ENCODE measurements at places on chromosomes 2 and 18.

GRCh38 chr2:75035444-75036353, 77.3 kb downstream of the POLE4 start:
- DNase-seq: no peak

GRCh38 chr2:43044093-43044681, 182.2 kb downstream of the ZFP36L2 start:
- DNase-seq: no peak

GRCh38 chr2:8028981-8029380, 652.9 kb upstream of the ID2 start:
- DNase-seq: no peak

DNA sequence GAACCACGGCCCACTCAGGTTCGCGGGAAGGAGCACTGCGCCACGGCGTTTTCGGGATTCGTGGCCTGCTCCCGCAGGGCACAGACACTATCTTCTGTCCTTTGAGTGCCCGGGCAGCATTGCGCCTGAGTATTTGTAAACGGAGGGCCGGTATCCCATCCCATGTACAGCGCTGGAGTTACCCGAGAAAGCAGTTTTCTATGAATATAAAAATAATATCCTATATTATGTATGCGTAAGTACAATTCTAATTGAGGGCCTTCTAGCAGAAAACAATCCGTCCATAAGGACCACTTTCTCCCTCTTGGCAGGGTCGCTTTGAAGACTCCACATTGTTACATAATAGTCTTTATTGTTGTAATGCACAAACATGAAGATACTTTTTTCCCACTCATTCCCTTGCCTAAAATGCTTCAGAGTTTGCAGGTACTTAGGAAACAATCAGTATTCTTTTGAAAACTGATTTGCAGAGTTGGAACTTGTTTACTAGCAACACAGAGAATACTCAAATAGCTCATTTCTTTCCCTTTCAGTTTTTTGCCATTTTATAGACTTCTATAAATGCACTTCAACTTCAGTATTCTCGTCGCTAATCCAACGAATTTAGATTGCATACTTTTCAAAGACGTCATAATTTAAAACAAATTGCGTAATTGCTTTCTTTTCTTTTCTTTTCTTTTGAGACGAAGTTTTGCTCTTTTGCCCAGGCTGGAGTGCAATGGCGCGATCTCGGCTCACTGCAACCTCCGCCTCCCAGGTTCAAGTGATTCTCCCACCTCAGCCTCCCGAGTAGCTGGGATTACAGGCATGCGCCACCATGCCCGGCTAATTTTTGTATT, 1.0 kb upstream of the REV1 start:
- DNase-seq: no peak

- DNase-seq: no peak
Measured at GRCh38 chr2:191929288-191929687, 82.4 kb upstream of the CAVIN2 start.

DNA sequence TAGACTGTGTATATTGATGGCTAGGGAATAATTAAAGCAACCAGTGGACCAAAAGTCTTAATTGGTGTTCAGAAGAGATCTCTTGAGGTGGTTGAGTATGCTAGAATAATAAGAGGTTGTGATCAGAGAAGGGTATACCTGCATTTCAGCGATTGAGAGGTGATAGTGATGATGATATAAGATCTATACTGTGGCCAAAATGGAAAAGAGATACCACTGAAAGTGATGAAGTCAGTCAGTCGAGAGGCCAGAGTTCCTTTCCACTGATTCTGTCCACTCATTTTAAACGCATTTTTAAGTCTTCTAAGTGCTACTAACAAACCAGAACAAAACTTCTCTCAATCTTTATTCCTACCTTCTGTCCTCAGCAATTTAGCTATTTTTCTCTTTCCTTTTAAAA, 32.9 kb downstream of the ACTR3 start:
- no peak for DNase-seq

GRCh38 chr2:64819361-64819760, 165.6 kb upstream of the SERTAD2 start:
- no peak for DNase-seq

- DNase-seq: no peak
Measured at GRCh38 chr2:60998628-60999545, 18.6 kb upstream of the PEX13 start.

- DNase-seq: no peak
Measured at GRCh38 chr18:31901063-31901462, 41.9 kb downstream of the TRAPPC8 start.

GRCh38 chr2:110874453-110875383, 142.3 kb downstream of the ACOXL start:
- DNase-seq: no peak

- DNase-seq: no peak
Measured at GRCh38 chr2:97734061-97735051, 21.0 kb downstream of the ZAP70 start.

- no peak for DNase-seq
Measured at GRCh38 chr2:216379977-216380376, 7.7 kb upstream of the MARCHF4 start.

DNA sequence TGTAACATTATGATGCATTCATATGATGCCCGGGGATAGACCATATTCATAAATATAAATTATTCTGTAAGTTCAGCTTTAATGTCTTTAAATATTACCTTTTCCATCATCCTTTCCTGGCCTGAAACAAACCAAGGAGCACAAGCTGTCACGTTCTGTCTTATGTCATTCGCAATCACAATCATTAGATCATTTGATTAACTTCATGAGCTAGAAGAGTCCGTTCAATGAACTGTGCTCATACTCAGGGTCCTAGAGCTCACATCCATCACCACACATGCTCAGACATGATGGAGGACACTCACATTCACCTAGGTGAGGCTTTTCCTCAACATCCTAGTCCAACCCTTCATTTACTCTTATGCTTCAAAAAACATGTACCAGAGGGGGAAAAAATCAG, 599.0 kb upstream of the ID2 start:
- DNase-seq: no peak

DNA sequence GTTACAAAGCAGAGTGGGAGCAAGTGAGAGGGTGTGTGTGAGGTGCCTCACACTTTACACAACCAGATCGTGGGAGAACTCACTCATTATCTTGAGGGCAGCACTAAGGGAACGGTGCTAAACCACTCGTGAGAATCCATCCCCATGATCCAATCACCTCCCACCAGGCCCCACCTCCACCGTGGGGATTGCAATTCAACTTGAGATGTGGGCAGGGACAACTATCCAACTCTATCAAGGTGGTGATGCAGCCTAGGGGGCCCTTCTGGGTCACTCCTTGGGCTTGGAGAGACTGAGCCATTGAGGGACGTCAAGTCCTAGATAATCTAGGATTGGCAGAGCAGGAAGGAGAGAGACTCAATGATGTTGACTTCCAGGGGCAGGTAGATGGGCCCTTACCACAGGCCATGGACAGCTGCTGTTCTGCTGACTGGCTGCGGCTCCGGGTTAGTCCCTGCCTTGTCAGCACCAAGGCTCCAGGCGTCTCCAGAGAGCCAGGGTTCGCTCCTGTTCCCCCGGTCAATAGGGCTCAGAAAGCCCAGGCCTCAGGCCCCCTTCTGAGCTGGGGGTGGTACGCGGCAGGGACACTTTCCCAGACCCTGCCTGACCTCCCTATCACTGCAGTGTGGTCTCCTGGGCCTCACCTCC, 193.2 kb upstream of the HS6ST1 start:
- DNase-seq: no peak

- no peak for DNase-seq
Measured at GRCh38 chr2:237488295-237488694, 1.2 kb downstream of the MLPH start.

GRCh38 chr2:16090650-16091575, 150.6 kb downstream of the MYCN start:
- DNase-seq: no peak

- DNase-seq: no peak
Measured at GRCh38 chr2:26170795-26171194, 2.1 kb upstream of the GAREM2 start.

DNA sequence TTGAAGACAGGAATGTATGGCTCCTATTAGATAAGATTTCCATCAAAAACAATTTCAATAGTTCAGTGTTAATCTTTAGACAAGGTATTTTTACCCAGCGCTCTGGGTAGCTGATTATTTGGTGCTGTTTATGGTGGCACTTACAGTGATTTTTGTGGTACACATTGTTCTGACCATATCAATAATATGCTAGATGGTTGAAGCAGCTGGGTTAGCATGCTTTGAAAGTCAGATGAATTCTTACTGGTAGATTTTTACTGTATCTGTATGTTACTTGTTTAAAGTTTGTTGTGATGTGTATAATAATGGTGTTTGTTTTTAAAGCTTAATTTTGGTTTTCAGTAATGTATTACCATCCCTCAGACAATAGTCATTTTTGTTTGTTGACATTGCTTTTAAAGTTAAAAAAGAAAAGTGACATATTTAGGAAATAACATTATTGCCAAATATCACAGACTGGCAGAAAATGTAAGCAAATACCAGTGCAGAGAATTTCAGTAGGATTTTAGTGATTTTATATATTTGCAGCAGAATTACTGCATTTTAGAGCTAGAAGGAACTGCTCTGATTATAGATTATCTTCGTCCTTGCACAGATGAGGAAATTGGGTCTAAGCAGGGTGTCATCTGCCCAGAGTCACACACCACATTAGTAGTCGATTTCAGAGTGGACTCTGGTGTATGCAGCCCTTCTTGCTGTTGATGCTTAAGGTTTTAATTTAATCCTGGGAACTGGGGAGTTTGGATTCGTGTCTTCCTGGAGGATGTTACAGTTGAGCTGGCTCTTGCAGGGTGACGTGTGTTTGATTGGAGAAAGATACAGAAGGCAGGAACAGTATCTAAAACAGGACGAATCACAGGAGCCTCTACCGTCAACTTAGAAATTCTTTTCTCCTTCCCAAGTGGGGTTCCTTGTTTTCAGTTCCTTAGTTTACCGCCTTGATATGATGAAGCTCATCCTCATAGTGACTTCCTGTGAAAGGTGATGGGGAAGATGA, 6.6 kb downstream of the SOCS6 start:
- DNase-seq: no peak

DNA sequence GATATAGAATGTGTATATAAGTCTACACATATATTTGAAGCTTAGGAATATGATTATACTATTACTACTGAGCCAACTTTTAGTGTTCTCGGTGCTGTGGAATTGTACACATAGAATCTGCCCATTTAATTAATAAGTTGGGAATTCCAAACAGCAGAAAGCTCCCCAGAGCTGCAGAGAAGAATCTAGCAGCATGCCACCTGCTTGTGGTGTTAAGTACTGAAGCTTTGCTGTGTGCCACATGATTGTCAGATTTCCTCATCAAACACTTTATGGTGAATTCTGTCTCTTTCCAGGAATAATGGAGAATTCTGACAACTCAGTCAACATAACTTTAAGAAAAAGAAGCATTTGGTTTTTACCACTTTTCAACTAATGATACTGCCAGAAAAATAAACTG, 117.8 kb downstream of the WDSUB1 start:
- DNase-seq: no peak

DNA sequence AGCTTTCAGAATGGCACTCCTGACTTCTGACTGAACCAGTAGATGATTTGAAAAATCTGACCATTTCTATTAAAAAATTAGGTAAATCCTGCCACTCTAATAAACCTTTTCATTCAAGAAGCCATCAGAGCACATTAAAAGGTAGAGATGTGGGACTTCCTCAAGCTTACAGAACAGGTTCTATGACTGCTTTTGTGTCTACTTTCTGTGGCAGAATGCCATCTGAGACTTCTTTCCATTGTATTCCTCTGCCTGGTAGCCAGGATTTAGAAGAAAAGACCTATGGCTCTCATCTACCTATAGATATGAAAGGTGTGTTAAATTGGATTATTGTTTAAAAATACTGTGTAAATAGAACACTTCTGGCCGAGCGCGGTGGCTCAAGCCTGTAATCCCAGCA, 99.9 kb upstream of the NABP1 start:
- no peak for DNase-seq

GRCh38 chr2:12074126-12074844, 327.9 kb downstream of the LPIN1 start:
- DNase-seq: no peak

DNA sequence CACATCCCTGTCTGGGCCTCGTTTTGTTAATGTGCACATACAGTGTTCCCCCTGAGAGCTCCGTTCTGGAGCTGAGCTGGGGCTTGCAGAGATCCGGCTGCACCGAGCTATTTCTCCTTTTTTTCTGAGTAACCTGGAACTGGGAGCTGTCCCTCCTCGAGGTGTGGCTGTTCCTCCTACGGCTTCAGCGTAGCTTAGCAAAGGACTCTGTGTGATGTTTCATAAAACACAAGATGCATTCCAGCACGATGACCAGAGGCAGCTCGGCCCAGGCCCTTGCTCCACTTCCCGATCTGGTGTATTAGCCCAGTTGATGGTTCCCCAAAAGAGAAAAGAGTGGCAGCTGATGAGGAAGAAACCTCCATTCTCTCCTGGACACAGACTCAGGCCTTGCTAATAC, 103.0 kb downstream of the FAM210A start:
- no peak for DNase-seq

DNA sequence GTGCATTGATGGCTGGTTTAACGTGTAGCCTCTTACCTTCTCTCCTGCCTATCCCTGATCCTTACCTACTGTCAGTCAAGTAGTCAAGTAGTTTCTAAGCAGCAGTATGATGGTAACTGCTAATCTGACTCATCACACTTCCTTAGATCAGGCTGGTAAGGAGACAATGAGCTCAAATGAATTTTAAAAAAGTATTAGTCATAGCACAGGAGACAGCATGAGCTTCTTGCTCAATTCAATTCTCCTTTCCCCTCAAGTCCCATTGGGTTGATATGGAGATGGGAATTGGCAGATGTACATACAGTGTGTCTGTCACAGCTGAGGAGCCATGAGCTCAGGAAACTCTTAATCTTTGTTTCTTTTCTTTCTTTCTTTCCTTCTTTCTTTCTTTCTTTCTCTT, 799.7 kb downstream of the LRP1B start:
- DNase-seq: no peak

- DNase-seq: no peak
Measured at GRCh38 chr2:134718817-134719814, at the start of gene TMEM163. TSS of gene TMEM163 (minus strand) at chr2:134719000.

DNA sequence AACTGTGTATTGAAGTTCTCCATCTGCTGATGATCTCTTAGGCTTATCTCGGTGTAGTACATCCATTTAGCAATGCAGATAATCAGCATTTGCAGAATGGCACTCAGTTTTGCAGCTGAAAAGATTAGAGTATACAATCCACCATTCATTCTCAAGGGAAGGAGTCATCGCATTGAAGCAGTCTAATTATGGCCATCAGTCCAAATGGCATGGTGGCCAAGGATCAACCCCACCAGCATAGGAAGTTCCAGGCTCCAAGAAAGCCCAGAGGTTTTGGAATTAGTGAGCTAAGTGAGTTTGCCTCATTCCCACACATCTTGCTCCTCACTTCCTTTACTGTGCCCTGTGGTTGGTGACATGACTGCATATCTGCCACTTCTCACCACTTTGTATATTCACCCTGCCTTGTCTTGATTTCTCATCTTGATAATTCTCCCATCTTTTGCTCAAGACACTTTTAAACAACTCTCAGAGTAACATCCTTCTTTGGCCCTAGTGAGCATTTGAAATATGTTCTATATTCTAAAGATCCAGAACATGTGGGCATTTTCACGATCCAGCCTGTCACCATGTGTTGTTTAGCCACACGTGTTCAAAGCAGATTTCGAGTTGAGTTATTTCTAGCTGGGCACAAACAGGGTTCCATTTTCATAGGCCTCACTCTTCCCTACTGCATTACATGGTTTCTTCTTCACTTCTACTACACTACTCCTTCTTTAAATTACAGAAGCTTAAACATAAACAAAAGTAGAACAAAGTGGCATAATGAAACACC, 1119.8 kb downstream of the TSN start:
- no peak for DNase-seq
